ENCODE measurements at places on chromosomes 1 and 21. TPM values are rescaled to one million over a fixed set of nuclear protein-coding genes. Genes with fewer than 3 reads are reported as not detected.

SPRR3 gene
- total RNA-seq, result not detected

RXFP4 gene
- total RNA-seq, result not detected

CA14 gene
- total RNA-seq, result not detected

GRCh38 chr1:89706700-89707012 is 73.7 kb downstream of the LRRC8C start:
- no peak for DNase-seq

DNA sequence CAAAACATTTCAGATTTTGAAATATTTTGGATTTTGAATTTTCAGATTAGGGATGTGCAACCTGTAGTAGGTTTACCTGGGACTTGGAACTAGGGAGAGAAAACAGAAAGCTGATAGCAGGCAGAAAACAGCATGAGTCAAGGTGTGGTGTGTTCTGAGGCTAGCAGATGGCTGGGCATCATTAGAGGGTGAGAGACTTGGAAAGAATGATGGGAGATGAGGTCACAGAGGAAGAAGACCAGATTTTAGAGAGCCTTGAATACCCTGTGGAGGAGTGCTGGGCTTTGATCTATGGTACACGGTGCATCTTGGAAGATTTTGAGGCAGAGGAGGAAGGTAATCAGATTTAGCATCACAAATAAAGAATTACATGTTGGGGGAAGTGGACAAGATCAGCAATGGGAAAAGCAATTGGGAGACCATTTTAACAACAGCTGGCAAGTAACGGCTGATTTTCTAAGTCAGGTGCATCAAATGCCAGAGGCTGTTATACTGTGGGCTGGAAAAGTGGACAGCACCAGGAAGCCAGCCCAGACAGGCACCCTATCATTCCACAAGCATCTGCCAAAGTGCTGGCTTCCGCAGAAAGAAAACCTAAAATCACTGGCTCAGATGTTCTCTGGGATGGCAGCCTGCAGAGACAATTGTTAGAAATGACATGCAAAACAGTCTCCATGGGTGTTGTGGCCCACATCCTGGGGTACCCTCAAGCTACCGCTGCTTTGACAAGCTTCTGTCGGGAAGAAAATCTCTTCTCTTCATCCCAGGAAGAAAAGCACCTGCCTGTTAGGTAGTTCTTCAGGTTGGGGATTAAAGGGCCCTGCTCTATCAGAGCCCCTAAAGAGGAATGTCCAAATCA is 30.9 kb upstream of the CAMK1G start:
- no peak for DNase-seq

GRCh38 chr21:14308234-14308633 is 74.7 kb downstream of the HSPA13 start:
- no peak for DNase-seq

DNA sequence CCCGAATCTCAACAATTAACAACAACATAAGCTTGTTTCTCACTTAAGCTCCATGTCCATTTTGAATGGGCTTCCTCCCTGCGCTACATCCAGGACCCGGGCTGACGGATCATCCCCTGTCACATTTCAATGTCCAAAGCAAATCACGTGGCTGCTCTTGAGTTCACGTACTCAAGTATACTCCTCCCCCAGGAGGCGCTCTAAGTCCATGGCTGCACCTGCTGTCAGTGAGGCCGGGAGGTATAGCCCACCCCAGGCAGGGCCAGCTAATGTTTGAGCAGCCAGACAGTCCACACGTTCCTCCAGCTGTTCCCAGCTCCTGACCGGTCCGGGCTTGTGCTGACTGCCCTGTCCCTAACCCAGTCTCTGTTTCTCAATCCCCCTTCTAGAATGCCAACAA is 220.8 kb downstream of the SLC35F3 start:
- DNase-seq, result peak; percentile 4

DNA sequence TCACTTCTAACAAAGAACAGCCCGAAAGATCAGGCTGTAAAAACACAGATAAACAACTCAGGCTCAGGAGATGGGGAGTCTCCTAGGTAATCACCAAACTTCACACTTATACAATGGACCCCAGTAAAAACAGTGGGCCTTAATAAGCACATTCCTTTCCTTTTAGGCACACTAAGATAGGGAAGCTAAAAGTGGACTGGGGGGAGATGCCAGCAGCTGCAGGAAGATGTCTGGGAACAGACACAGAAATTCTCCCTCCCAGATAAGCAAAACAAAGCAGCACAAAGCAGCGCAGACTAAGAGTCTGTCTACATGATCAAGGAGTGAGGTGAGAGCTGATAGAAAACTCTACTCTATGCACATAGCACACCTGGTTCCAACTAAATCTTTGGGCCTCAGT is 29.0 kb upstream of the CTBS start:
- peak; percentile 70 for DNase-seq

GRCh38 chr1:224497714-224498573 is 63.3 kb upstream of the WDR26 start:
- peak; percentile 71 for DNase-seq

DNA sequence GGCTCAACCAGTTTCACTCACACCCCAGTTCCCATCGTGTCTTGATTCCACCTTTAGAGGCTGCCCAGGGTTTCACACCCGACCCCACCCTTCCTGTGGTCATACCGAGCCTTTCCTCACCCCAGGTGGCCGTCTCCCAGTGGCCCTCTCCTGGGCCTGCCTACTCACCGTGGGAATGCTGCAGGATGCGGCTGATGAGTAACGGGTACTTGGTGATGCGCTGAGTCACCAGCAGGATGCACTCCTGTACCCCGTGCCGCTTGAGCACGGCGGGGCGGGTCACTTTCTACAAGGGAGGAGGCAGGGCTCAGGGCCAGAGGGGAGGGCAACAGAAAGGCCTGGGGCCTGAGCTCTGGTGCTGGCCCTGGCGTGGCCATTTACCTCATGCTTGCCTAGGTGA is 16.4 kb downstream of the ARHGEF2 start:
- peak; percentile 92 for DNase-seq

GRCh38 chr1:42450061-42450460 is 5.8 kb downstream of the ZMYND12 start:
- no peak for DNase-seq

- DNase-seq, result peak; percentile 51
Observed at GRCh38 chr1:78301141-78301540, 189.6 kb upstream of the PTGFR start.

- peak; percentile 77 for DNase-seq
Observed at GRCh38 chr1:214990619-214991018, 91.9 kb upstream of the KCNK2 start.

DNA sequence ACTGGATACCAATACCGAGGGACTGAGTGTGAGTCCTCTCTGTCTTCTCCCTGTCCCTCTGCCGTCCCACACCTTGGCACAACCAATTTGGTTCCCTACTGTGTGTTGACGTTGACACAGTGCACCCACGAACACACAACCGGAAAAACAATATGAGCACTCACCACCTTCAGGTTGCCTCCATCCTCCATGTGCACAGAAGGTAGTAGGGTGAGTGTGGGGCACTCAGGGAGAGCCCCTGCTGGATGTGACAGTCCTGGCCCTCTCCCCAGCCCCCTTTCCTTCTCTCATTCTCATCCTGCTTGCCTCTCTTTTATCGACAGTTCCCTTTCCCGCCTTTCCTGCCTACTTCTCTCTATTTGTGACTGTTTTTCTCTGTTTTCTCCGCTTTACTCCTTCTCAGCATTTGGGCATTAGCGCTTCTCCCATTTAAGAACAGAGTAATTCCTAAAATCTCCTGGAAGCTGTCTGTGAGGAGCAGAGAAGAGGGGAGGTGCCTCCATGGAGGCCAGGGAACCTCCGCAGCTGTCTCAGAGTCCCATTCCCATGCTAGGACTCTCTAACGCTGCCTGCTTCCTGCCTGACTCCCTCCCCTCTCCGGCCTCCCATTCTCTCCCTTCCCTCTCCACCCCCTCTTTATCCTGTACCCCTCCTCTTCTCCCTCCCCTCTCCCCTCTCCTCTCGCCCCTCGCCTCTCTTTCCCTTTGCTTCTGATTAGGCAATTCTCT is 16.4 kb downstream of the CADM3 start:
- DNase-seq, result no peak

- peak; percentile 57 for DNase-seq
Observed at GRCh38 chr1:16727190-16728111, 12.9 kb upstream of the RNU1-4 start.

DNA sequence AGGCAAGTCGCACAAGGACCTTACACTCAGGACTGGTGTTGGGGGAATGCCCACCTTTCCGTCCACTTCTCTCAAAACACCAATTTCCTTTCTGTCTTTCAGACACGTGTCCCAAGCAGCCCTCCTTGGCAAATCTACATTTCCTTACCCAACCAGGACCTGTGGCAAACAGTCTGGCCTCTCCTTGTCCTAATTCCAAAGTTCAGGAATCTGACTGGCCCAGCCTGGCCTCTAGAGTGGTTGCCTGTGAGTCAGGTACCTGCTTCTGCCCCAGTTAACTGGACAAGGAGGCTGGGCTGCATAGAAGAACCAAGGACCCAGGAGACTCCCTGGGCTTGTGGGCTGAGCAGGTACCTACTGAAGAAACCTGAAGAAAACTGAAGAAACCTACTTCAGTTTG is 34.3 kb upstream of the CITED4 start:
- no peak for DNase-seq

DNA sequence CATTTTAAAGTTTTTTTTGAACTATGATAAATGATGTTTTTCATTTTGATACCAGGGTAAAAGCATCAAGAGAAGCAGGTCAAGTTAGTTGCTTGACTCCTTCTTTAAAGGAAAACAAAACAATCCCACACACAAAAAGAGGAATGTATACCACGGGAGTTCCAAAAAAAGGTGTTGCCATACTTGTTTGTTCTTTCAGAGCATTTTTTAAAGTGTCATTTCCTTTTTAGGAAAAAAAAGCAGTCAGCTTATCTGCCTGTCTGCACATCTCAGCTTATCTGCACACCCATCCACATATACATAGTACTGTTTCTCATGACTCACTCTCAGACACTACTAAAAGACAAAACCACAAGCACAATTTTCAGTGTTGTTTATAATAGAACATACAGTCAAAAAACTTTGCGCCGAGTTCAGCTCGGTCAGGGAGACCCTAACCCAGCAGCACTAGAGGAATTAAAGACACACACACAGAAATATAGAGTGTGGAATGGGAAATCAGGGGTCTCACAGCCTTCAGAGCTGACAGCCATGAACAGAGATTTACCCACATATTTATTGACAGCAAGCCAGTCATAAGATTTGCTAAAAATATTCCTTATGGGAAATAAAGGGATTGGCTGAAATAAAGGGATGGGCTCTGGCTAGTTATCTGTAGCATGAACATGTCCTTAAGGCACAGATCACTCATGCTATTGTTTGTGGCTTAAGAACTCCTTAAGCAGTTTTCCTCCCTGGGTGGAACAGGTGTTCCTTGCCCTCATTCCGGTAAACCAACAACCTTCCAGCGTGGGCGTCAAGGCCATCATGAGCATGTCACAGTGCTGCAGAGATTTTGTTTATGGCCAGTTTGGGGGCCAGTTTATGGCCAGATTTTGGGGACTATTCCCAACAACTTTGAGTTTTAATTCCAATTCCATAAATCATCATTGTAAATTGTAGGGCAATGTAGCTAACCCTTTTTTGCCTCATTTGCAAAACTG is 11.4 kb upstream of the MNDA start:
- peak; percentile 85 for DNase-seq

Measured in fibroblast of villous mesenchyme (primary cell).